Activated naive CD4-positive, alpha-beta T cell treated with anti-CD3 and anti-CD28 coated beads for 36 hours (primary cell): ENCODE measurements at places on chromosomes 13 and 19. TPM values are rescaled to one million over a fixed set of nuclear protein-coding genes. Genes with fewer than 3 reads are reported as not detected.

The OR7C1 gene
- not detected for total RNA-seq

The BRME1 gene
- total RNA-seq, result 5.8 TPM

The METTL21C gene
- not detected for total RNA-seq

The LRRC63 gene
- total RNA-seq, result 0.24 TPM

The ANGPTL4 gene
- total RNA-seq, result not detected

The GRIK5 gene
- total RNA-seq, result 2.2 TPM

The URAD gene
- not detected for total RNA-seq
